ENCODE measurements at places on chromosomes 12 and 14. TPM values are rescaled to one million over a fixed set of nuclear protein-coding genes. Genes with fewer than 3 reads are reported as not detected.
A peak's percentile ranks its signal among the peaks of the same experiment; 100 is the strongest.

- H3K4me3 ChIP-seq, result peak overlapping the region; percentile 94
- H3K36me3 ChIP-seq, result peaks cover 14% of the 10 kb centered on the region
- no peaks in the 10 kb centered on the region for H3K27me3 ChIP-seq
- H3K27ac ChIP-seq, result peak overlapping the region; percentile 98
- no peak for DNase-seq
- H3K4me1 ChIP-seq, result peaks cover 41% of the 10 kb centered on the region
Observed at GRCh38 chr12:108561852-108562347, 496 bp upstream of the ISCU start.

GRCh38 chr12:52029685-52030084, 21.6 kb upstream of the NR4A1 start:
- H3K4me3 ChIP-seq, result no peak overlapping the region
- H3K27me3 ChIP-seq, result no peaks in the 10 kb centered on the region
- peaks cover 20% of the 10 kb centered on the region for H3K4me1 ChIP-seq

DNA sequence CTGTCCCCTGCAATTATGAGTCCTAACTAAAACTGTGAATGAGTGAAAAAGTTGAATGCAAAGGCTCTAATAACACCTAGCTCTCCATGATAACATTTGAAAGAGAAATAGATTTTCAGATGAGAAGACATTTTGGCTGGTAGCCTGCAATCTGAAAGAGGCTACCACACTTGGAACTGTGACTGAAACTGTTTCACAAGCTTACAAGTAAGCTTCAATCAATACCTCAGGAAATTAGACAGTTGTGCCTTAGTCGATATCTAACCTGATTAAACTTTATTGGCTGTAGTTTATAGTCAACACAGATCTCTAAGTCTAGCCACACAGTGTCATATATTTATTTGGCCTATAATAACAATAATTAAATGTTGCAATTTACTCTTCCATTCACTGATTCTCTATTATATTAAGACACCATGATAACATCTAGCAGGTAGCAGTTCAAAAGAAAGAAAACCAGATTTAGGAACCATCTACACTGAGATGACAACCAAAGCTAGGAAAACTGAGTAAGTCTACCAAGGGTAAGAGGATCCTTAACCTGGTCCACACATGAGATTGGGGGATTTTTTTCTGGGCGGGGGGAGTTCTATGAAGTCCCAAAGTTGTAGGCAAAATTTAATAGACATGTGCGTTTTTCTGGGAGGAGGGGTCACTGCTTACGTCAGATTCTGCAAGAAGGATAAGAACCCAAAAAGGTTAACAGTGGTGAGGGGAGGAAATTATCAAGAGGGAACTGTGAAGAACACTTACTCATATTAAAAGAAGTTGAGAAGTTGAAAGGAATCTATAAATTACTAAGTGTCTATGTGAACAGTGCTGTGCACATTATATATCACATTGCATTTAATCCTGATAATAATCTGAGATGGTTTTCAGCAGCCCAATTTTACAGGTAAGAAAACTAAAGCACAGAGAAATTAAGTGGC, 65.8 kb downstream of the NUMB start:
- DNase-seq, result no peak
- peaks cover 2% of the 10 kb centered on the region for H3K36me3 ChIP-seq
- no peak overlapping the region for H3K4me3 ChIP-seq

The KRT73 gene
- 0.60 TPM for total RNA-seq

DNA sequence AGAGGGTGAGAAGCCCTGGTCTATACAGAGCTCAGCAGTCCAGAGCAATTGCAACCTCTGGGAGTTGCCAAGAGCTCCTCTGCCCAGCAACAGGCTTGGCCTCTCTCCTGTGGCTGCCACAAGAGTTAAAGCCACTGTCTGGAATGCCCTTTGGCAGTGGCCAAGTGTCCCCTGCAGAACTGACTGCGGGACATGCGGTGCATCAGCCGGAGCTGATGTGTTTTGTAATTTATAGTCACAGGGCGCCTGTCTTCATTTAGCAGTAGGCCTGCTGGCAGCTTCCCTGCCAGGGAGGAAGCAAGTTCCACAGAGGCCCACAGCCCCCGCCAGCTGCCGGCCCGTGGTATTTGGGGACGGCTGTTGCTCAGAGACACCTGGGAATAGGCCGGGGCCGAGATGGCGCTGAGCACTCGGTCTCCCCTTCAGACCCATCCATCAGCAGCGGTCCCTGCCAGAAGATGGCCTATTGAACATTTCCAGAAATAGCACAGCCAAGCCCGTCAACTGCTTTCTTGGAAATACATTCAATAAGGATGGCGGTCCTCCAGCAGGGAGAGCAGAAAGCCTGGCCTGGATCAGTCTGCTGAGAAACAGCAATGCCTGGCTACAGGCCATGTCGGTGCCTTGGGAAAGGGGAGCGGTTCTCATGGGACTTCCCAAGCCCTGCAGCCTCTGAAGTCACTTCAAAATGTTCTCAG, 217.4 kb downstream of the CRADD start:
- no peak overlapping the region for H3K27ac ChIP-seq
- H3K4me1 ChIP-seq, result peaks cover 13% of the 10 kb centered on the region
- H3K36me3 ChIP-seq, result peaks cover 2% of the 10 kb centered on the region
- H3K27me3 ChIP-seq, result peaks cover 10% of the 10 kb centered on the region
- H3K4me3 ChIP-seq, result no peak overlapping the region

- DNase-seq, result no peak
- H3K4me3 ChIP-seq, result no peak overlapping the region
- H3K27me3 ChIP-seq, result peaks cover 10% of the 10 kb centered on the region
- no peak overlapping the region for H3K27ac ChIP-seq
- H3K4me1 ChIP-seq, result no peaks in the 10 kb centered on the region
Observed at GRCh38 chr12:131112021-131112420, 158.3 kb downstream of the ADGRD1 start.

DNA sequence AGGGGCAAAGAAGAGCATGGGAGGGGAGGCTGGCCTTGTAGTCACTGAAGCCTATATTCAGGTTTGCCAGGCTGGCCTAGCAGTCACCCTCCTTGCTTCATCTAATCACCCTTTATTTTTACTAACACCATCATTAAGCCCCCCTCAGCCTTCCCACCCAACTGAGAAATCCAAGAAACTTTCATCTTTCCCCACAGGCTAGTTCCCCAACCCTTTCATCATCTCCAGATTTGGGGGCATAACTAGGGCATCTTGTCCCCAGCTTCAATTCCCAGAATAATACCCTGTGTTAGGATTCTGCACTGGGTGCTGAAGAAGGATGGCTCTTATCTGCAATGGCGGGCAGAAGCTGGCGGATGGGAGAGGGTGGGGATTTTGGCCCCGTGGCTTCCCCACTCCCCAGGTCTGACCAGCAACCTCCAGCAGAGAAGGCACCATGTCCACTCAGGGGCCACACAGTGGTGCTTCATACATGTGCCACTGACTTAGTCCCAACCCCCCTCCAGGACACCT, 6.9 kb downstream of the PCK2 start:
- peaks cover 10% of the 10 kb centered on the region for H3K4me1 ChIP-seq
- H3K36me3 ChIP-seq, result peaks cover 49% of the 10 kb centered on the region
- H3K27ac ChIP-seq, result peak overlapping the region; percentile 44

- H3K4me1 ChIP-seq, result peaks cover 2% of the 10 kb centered on the region
- no peak for DNase-seq
- no peak overlapping the region for H3K27ac ChIP-seq
- no peaks in the 10 kb centered on the region for H3K27me3 ChIP-seq
- peaks cover 5% of the 10 kb centered on the region for H3K36me3 ChIP-seq
- no peak overlapping the region for H3K4me3 ChIP-seq
Observed at GRCh38 chr12:12985817-12986408, 14.2 kb downstream of the HEBP1 start.

The MEG3 gene
- total RNA-seq, result not detected

DNA sequence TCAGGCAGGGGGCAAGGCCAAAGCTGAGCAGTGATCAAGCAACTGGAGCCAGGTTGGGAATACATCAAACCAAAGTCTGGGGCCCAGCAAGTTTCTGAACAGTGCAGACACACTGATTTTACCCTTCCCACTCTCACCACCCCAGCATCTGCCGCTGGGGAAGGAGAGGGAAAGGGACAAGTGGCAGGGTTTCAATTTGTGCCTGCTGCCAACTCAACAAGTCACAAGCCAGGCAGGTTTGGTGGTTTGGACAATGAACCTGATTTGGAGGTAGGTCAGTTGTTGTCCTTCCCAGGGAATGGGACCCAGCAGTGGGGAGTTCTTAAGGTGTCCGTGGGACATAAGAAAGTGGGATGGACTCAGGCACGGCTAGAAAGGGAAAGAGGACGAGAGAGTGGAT, 151.9 kb upstream of the NOS1 start:
- DNase-seq, result no peak
- H3K4me3 ChIP-seq, result no peak overlapping the region
- H3K27me3 ChIP-seq, result no peaks in the 10 kb centered on the region
- no peaks in the 10 kb centered on the region for H3K36me3 ChIP-seq

The TOMM20L gene
- total RNA-seq, result not detected

The IFT81 gene
- total RNA-seq, result 1.7 TPM

DNA sequence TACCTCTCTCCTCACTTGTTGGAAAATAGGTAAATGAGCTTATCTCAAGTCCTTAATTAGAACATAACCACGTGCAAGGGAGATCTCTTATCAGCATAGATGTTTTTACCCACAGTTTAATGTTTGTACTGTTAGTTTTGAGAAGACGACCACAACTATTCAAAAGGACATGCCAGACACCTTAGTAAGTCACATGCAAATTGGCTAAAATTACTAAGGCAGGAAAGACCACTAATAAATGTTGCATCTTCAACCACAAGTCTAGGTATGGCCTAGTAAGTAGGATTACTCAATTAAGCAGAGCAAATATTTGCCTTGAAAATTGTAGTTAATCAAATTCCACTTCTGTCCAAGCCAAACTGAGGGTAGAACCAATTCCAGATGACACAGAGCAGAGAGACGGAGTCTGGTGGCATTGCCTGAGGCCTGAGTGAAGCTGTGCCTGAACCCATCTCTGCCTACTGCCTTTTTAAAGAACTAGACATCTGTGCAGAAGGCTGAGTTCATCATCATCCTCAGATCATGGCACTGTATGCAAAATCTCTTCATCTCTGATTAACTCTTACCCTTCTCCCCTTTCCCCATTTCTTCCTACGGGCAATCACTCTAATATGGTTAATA, 29.7 kb upstream of the CHST11 start:
- H3K36me3 ChIP-seq, result peaks cover 4% of the 10 kb centered on the region
- DNase-seq, result no peak
- no peak overlapping the region for H3K27ac ChIP-seq

The ZC2HC1C gene
- 1.5 TPM for total RNA-seq

The GALNT8 gene
- total RNA-seq, result 0.33 TPM

The SDR9C7 gene
- total RNA-seq, result not detected

- peaks cover under 1% of the 10 kb centered on the region for H3K27me3 ChIP-seq
- no peak overlapping the region for H3K27ac ChIP-seq
- H3K4me1 ChIP-seq, result no peaks in the 10 kb centered on the region
Observed at GRCh38 chr12:127126260-127126628, 1140.7 kb upstream of the TMEM132C start.

- no peaks in the 10 kb centered on the region for H3K4me1 ChIP-seq
- no peak overlapping the region for H3K27ac ChIP-seq
- H3K4me3 ChIP-seq, result no peak overlapping the region
- H3K27me3 ChIP-seq, result no peaks in the 10 kb centered on the region
- DNase-seq, result no peak
Observed at GRCh38 chr12:91091916-91092715, 19.2 kb downstream of the LUM start.

- peaks cover 20% of the 10 kb centered on the region for H3K36me3 ChIP-seq
- DNase-seq, result no peak
- no peaks in the 10 kb centered on the region for H3K27me3 ChIP-seq
- no peaks in the 10 kb centered on the region for H3K4me1 ChIP-seq
- H3K4me3 ChIP-seq, result no peak overlapping the region
Observed at GRCh38 chr12:113171543-113171942, 13.7 kb downstream of the DDX54 start.

- no peaks in the 10 kb centered on the region for H3K36me3 ChIP-seq
- DNase-seq, result no peak
- H3K27me3 ChIP-seq, result peaks cover 9% of the 10 kb centered on the region
- H3K4me1 ChIP-seq, result no peaks in the 10 kb centered on the region
Observed at GRCh38 chr12:91072931-91073330, 15.1 kb upstream of the KERA start.

GRCh38 chr14:85288041-85288440, 241.9 kb upstream of the FLRT2 start:
- H3K27ac ChIP-seq, result no peak overlapping the region
- no peak for DNase-seq

The TBK1 gene
- 29.8 TPM for total RNA-seq

DNA sequence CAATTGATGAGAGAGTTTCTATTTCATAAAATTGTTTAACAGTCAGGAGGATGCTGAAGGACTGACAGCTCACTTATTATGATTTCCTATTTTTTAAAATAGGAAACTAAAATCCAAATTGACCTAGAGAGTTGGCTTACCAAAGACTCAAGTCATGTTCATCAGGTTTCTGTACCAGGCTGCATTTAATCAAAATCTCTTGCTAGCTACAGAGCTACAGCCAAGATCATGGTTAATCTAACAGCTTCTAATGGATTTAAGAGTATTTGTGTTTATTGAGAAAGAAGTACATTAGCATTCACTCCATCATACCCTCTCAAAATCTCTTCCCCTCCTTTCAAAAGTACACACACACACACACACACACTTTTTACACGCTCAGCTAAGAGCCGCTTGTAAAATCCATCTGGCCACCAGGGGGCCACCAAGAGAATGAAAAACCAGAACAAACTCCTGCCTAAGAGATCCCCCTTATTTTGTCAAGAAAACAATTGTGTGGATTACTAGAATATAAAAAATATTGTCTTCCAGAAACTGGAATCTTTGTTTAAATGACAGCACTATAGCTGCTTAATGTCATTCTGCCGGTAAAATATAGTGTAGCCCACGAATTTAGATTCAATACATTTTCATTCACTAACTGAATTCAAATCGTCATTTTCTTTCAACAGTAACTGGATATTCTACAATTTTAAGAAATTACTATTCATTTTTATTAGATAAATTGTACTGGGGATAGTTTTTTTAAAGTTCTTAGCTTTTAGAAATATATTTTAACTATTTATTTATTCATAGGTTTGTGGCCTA, 334.0 kb downstream of the BTG1 start:
- H3K27ac ChIP-seq, result peak overlapping the region; percentile 11
- H3K4me3 ChIP-seq, result no peak overlapping the region
- peaks cover 13% of the 10 kb centered on the region for H3K36me3 ChIP-seq
- H3K27me3 ChIP-seq, result no peaks in the 10 kb centered on the region
- peak; percentile 70 for DNase-seq
